ENCODE measurements at places on chromosomes 11 and 22.

- no peak for DNase-seq
Measured at GRCh38 chr11:23359297-23359696, 499.0 kb upstream of the CCDC179 start.

- DNase-seq = no peak
Measured at GRCh38 chr11:8826139-8826786, 84.7 kb upstream of the AKIP1 start.

DNA sequence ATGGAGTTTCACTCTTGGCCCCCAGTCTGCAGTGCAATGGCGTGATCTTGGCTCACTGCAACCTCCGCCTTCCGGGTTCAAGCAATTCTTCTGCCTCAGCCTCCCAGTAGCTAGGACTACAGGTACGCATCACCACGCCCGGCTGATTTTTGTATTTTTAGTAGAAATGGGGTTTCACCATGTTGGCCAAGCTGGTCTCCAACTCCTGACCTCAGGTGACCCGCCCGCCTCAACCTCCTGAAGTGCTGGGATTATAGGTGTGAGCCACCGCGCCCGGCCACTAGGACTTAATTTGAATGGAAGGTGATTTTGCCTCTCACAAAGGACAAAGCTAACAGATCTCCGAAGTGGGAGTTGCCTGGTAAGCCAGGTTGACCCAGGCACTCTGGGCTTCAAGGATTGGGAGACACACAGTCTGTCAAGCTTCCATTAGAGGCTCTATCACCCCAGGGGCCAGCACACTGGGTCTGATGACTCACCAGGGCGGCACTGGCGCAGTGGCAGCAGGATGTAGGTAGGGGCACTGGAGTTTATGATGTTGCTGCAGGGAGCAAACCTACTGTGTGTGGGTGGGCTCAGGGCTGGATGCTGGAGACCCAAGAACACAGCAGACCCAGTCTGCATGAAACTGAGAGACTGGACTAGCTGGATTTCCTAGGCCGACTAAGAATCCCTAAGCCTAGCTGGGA is 17.8 kb upstream of the KCTD14 start:
- DNase-seq = no peak

GRCh38 chr11:18046116-18046777 is at the start of gene TPH1:
TPH1 (minus strand) TSS chr11:18046269; CDS start chr11:18040762, 5,507 bp downstream.
- no peak for DNase-seq

- no peak for DNase-seq
Measured at GRCh38 chr11:108875134-108875533, 210.3 kb downstream of the DDX10 start.

GRCh38 chr11:61473370-61474012 is 35.1 kb upstream of the LRRC10B start:
- no peak for DNase-seq

GRCh38 chr22:36840106-36840505 is 20.7 kb upstream of the NCF4 start:
- DNase-seq = no peak

Data from activated CD4-positive, CD25-positive, alpha-beta regulatory T cell (primary cell).